ENCODE measurements at places on chromosomes 7 and 10.

DNA sequence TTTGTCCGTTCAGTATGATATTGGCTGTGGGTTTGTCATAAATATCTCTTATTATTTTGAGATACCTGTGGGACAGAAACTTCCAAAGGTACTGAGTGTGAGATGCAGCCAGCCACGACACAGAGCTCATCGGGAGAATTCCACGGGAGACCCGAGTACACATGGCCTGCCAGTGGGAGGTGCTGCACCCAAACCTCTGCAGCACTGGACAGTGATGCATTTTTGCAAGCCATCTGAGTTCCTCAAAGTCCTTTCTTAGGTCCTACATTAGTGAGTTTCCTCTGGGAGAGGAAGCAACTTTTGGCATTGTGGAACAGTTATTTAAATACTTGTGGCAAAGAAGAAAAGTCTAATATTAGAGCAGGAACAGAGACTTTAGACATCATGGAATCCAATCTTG lies 77.5 kb downstream of the ARID5B start:
- no peak for DNase-seq

GRCh38 chr10:49183596-49184542 lies 4.3 kb downstream of the TMEM273 start:
- no peak for DNase-seq

DNA sequence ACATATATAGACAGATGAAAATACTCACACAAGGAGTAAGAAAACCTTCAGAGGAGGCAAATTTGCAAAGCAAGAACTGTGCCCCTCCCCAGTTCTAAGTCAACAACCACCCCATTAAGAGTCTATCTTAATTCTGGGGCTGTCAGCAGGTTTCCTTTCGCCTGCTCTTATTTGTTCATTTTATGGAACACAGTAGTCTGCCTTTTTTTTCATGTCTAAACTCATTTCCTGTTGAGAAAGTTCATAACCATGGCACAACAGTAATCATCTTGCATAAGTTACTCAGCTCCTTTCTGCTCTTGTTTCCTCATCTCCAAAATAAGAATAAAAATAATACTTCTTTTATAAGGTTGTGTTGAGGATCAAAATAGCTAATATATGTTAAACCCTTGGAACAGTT lies 25.8 kb upstream of the AMPH start:
- DNase-seq: no peak

- no peak for DNase-seq
These were observed 13.6 kb downstream of the PON2 start for GRCh38 chr7:95421000-95421846.

DNA sequence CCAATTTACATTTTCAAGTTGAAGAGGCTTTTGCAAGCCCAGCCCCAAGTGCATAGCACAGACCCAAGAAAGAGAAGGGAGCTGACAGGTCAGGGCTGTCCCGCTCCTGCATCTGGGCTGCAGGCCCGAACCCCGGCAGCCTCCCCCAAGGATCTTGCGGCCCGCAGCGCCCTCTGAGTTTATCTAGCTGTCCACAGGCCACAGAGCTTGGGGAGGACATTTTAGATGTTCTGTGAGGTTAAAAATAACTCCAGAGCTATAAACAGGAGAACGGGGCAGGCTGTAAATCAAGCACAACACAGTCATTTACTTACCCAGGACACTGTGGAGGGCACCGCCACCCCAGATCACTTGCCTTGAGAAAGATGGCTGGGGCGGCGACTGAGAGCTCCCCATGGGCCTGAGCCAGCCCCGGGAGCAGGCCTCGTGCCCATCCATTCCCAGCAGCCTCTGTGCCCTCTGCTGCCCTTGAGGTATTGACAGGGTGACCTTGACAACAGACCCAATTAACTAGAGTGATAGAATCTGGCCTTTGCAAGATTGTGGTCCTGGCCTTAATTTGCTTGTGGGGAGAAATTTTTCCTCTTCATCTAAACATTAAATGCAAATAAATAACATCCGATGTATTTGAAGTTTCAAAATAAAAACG lies 563.0 kb downstream of the TCERG1L start:
- DNase-seq: no peak

DNA sequence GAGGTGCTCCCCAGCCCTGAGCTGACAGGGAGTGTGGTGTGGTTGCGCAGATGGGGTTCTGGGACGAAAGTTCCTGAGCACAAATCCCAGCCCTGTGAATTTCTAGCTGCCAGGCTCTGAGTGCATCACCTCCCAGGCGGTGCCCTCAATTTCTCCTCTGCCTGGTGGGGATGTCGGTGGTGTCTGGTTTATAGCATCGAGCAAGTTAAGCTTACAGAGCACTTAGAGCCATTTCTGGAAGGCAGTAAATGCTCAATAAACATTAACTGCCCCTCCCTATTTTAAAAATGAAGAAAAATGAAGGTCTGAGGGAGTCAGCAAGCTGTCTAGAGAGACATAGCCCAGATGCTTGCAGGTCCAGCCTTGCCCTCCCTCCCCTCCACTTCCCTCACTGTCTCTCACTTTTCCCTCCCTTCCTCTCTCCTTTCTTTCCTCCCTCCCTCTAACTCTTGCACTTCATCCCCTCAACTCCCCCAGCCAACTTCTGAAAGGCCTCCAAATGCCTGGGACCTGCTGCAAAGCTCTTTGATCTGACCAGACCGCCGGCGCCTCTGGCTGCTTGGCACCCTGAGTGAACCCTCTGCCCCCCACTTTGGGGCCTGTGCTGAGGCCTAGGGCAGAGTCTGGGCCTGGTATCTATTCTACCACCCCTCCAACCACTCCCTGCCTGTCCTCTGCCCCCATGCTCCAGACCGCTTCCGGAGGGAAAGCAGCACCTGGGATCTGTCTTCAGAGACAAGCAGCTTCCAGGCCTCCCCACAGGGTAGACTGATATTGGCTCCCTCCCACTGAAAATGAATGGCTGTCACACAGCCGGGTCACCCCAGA lies 438.3 kb downstream of the RPS24 start:
- DNase-seq: no peak

DNA sequence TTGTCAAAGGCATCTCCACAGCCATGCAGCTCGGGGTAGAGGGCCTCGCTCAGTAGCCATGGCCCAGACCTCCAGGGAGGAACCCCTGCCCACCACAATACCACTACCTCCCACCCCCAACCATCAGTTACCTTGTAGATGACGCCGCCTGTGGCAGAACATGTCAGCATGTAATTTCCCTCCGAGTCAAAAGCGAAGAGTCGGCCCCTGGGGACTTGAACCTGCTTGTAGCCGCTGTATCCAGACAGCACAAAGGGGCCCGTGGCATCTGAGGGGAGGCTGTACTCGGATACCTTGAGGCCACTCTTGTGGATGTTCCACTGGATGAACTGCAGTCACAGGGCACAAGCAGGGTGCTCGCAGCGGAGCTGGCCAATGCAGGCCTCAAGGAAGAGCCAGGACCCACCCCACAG lies 16.3 kb upstream of the CYREN start:
- no peak for DNase-seq

GRCh38 chr7:87627634-87627994 lies 584 bp upstream of the RUNDC3B start:
- DNase-seq: no peak

DNA sequence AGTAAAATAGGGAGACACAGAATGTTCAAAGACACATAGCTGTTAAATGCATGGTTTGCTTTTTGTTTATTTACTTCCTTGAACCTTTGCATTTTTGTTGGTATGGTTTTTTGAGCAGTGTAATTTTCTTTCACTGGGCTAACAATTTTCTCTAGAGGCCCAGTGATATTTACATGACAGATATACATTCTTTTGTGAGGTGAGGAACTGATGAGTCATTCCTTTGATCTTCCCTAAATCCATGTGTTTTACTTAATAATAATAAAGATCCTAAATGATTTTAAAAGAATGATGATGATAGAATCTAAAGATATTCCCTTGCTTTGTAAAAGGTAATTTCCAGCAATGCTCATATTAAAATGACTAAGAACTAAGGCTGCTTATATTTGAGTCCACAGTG lies 188.5 kb upstream of the ANK3 start:
- DNase-seq: no peak

DNA sequence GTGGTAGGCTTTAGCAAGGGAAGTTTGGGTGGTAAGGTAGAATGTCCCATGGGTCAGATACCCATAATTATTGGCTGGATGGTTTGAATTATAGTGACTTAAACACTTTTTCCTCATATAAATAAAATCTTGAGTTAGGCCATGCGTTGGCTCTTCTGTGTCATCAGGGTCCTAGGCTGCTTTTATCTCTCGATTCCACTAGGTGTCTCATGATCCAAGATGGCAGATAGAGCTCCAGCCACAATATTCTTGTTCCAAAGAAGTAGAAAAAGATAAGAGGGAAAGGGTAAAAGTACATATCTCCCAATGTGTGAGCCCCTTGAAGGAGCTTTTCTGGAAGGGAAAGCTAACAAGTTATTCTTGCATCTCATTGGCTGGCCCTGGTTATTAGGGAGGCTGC lies 144.7 kb downstream of the GRK5 start:
- DNase-seq: no peak

- DNase-seq: no peak
These were observed 89.1 kb downstream of the CNOT4 start for GRCh38 chr7:135420786-135421185.

- peak; percentile 66 for DNase-seq
These were observed 21.4 kb downstream of the DNAJB12 start for GRCh38 chr10:72333112-72334015.

DNA sequence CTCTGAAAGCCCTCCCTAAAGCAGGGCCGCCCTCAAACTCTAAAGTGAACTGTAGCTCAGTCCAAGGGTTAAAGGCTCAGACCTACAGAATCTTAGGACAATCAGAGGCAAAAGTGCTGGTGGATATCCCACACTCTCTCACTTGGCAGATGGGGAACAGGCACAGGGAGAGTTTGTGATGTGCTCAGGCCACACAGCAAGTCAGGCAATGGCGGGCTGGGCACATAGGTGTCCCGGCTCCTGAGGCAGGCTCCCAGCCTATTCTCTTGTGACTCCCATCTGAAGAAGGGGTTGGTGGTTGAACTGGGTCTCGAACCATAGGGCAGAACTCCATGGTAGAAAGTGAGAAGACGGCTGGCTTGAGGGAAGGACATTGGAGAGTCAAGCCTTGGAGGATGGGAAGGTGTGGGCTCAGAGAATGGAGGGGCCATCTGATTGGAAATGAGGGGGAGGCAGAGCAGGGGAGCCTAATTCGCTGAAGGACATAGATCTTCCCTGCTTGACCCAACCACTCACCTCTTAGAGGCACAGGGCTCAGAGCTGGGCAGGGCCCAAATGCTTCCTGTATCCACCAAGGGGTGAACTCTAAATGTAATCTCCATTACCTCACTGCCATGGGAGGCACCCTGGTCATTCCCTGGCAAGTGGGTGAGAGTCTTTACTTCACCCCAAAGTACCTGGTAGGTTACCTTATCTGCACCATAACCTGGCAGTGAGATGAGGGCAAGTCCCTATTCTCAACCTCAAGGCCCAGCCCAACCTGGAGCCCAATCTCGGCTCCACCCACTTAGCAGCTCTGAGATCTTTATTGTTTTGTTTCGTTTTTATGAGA lies 4.9 kb upstream of the ZMIZ1 start:
- DNase-seq: no peak

DNA sequence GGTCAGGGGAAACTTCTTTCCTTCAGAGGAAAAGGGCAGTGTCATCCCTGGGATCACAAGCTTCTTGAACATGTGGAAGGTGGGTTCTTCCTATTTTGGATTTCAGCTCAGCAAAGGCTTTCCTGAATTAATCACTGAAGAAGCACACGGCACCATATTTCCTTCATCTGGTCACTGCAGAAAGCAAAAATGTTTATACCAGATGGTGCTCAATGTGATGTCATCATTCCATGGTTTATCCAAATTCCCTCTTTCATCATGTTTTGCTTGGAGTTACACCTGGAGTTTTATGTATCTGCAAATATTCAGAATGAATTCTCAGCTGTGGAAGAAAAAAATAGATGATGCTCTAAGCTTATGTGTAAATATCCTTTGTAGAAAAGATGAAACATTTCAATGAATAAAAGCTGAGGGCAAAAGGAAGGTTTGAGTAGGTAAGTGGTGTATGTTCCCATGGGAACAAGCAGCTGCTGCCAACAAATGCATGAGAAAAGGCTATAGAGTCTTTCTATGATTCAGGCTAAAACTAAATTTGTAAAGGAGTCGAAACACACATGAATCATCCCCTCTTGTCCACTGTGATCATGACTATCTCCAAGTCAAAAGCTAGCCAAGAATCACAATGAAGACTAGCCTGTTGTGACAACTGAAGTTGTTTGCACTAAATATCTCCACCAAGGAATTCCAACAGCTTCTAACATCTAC lies 26.9 kb upstream of the BPGM start:
- DNase-seq: no peak

GRCh38 chr10:15314482-15315045 lies 56.5 kb downstream of the FAM171A1 start:
- no peak for DNase-seq

GRCh38 chr7:31954500-31954899 lies 115.7 kb downstream of the PDE1C start:
- DNase-seq: no peak

DNA sequence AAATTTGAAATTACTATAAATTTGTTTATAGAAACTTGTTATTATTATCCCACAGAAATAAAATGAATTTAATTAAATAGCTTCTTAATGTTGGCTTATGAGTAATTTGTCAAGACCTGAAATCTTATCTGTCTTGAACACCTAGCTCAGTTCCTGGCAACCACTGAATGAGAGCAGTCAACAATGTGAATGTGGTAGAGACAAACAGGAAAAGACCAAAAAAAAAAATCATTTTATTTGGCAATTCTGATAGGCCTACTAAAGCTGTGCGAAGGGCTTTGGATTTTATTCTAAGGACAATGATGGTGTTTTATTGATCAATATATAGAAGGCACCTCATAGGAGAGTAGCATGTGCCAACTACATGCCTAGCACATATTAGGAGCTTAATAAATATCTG lies 127.8 kb upstream of the RSU1 start:
- DNase-seq: no peak

DNA sequence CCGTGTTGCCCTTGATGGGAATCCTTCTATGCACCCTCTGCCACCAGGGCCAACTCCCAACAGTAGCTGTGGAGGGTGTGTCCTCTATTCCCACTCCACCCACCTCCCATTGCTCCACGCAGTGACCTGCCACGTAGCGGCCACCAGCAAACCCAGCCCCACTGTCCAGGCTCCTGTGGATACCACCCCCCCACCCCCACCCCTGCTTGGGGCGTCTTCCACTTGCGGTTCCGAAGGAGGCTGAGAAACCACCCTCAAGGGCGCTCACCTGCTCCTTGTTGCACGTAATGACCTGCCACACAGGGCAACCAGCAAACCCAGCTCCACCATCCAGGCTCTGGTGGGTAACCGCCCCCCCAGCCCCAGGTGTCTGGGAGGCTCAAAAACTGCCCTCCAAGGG lies 72.0 kb downstream of the DIP2C start:
- no peak for DNase-seq

Data from activated naive CD8-positive, alpha-beta T cell treated with anti-CD3 and anti-CD28 coated beads for 36 hours (primary cell).